Large intestine (tissue), 12 donors: ENCODE measurements at places on chromosomes 12 and 14. TPM values are rescaled to one million over a fixed set of nuclear protein-coding genes. Genes with fewer than 3 reads are reported as not detected.

DNA sequence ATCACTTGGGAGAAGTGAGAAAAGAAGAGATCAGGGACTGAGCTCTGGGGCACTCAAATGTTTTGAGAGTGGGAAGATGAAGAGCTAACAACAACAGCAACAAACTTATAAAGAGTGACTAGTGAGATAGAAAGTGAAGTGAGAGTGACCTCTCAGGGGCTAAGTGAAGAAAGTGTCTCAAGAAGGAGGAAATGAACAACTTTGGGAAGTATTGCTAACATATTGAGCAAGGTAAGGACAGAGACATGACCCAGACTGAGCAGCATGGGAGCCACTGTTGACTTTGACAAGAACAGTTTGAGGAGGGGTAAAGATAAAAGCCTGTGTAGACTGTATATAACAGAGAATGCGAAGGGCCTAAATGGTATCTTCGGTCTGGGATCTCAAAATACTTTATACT lies 155.1 kb upstream of the BTG1 start:
- no peak overlapping the region for H3K4me3 ChIP-seq
- no peaks in the 10 kb centered on the region for H3K36me3 ChIP-seq
- no peaks in the 10 kb centered on the region for H3K27me3 ChIP-seq
- DNase-seq: no peak

DNA sequence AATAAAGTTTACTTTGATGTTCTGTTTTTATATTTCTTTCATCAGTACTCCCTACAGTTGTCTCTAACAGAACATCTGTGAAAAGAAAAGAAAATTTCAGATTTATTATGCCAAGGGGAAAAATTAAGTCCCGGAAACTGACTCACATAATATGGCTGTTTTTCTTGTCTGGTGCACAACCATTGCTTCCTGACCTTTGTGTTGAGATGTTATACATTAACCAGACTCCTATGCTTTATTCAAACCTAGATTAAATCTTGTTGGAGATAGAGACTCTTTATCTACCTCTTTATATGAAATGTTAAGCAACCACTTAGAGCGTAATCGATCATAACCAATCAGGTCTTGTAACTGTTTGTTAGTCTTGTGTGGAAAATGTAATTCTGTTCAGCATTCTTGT lies 37.6 kb upstream of the BICD1 start:
- H3K36me3 ChIP-seq: no peaks in the 10 kb centered on the region
- H3K27ac ChIP-seq: peak overlapping the region; percentile 76
- H3K4me3 ChIP-seq: no peak overlapping the region
- DNase-seq: no peak
- H3K27me3 ChIP-seq: no peaks in the 10 kb centered on the region

- H3K36me3 ChIP-seq: no peaks in the 10 kb centered on the region
- no peaks in the 10 kb centered on the region for H3K27me3 ChIP-seq
- no peak overlapping the region for H3K4me3 ChIP-seq
- H3K4me1 ChIP-seq: no peaks in the 10 kb centered on the region
Measured at GRCh38 chr12:123912415-123913380, 59.9 kb downstream of the CCDC92 start.

The KLHL33 gene
- polyA plus RNA-seq: 0.64 TPM

GRCh38 chr12:56315249-56315621 lies 553 bp downstream of the CNPY2 start:
- H3K4me3 ChIP-seq: peak overlapping the region; percentile 93
- DNase-seq: no peak
- no peaks in the 10 kb centered on the region for H3K27me3 ChIP-seq
- H3K4me1 ChIP-seq: peaks cover 5% of the 10 kb centered on the region

GRCh38 chr12:50545213-50545612 lies 40.4 kb downstream of the DIP2B start:
- no peaks in the 10 kb centered on the region for H3K36me3 ChIP-seq
- no peak overlapping the region for H3K27ac ChIP-seq
- peaks cover 25% of the 10 kb centered on the region for H3K4me1 ChIP-seq
- no peaks in the 10 kb centered on the region for H3K27me3 ChIP-seq
- no peak overlapping the region for H3K4me3 ChIP-seq
- no peak for DNase-seq

The RBMS2 gene
- 22.5 TPM for polyA plus RNA-seq
